ENCODE measurements at places on chromosomes 1 and 21.

- DNase-seq: peak; percentile 18
These were observed 21.3 kb upstream of the LDLRAP1 start for GRCh38 chr1:25522031-25522655.

- DNase-seq: no peak
These were observed 38.9 kb downstream of the EPRS1 start for GRCh38 chr1:220007438-220007837.

- no peak for DNase-seq
These were observed 2.2 kb downstream of the PALMD start for GRCh38 chr1:99648107-99648506.

DNA sequence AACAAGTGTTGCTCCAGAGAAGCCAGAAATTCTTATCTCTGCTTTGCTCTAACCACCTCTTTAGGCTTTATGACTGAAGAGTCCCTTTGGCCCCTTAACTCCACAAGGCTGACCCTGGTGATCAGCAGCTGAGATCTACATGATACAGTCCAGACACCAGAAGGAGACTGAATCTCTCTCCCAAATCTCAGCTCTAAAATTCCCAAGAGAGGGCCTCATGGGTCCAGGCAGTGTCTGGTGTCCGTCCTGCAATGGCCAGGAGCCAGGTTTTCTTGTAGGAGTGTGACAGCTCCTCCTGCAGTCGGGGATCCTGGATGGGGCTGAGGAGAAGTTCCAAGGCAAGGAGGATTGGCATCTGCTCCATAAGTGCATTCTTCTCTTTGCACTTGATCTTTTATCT lies 35.3 kb downstream of the L1TD1 start:
- DNase-seq: no peak

- DNase-seq: no peak
These were observed 16.3 kb upstream of the RPS8 start for GRCh38 chr1:44759077-44759476.

GRCh38 chr1:57061369-57061768 lies 95.6 kb upstream of the C8B start:
- no peak for DNase-seq

DNA sequence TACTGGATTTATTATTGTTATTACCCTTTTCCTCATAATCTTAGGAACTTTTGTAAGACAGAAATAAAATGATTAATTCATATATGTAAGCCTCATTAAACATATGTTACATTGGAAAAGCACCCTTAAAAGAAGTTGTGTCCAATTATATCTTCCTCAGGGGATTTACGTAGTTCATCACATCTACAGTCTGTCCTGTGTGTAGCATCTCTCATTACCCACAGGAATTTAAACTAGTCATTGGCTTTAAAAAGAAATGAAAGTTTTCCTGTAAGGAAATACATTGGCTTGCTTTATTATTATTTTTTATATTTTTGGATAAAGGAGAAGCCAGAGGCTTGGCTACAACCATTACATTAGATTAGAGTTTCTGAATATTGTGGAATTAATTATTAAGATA lies 56.1 kb downstream of the SWT1 start:
- no peak for DNase-seq

- DNase-seq: no peak
These were observed 19.4 kb downstream of the PEA15 start for GRCh38 chr1:160224606-160225005.

GRCh38 chr1:51515982-51516648 lies 3.0 kb downstream of the EPS15 start:
- DNase-seq: no peak

DNA sequence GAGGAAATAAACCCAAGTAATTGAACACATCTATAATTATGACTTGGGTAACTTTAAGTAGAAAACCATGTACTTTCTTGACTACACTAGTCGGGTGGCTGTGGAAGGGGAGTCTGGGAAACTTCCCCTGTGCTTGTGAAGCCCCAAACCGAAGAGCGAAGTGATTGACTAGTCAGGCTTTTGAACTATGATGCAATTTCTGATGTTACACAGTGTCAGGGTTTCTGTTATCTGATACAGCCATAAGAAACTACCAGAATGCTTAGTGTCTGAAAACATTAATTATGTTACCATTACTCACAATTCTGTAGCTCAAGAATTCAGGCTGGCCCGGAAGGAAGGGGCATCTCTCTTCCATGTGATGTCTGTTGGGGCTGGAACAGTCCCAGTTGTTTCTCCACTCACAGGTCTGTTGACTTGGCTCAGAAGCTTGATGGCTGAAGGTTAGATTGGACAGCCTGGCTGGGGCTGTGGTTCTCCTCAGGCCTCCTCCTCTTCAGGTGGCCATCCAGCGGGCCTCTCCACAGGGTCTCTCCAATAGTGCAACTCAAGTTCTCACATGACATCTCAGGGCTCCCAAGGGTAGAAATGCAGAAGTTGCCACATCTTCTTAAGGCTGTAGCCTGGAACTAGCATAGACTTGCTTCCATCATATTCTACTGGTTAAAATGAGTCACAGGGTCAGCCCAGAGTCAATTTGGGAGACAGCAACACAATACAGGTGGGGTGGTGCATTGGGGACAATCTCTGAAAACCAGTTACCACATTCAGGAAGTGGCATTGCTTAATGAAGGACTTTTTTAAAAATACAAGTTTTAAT lies 8.3 kb upstream of the C8B start:
- no peak for DNase-seq

- DNase-seq: peak; percentile 93
These were observed at the start of gene INKA2 for GRCh38 chr1:111739194-111739924. TSS of gene INKA2 (minus strand) at chr1:111739395. CDS start at chr1:111739242, 153 bp downstream.

GRCh38 chr1:64956010-64956640 lies 10.2 kb downstream of the JAK1 start:
- no peak for DNase-seq

GRCh38 chr1:196143602-196144342 lies 464.5 kb downstream of the KCNT2 start:
- DNase-seq: no peak

- no peak for DNase-seq
These were observed 40.2 kb downstream of the SMG7 start for GRCh38 chr1:183512450-183512849.

DNA sequence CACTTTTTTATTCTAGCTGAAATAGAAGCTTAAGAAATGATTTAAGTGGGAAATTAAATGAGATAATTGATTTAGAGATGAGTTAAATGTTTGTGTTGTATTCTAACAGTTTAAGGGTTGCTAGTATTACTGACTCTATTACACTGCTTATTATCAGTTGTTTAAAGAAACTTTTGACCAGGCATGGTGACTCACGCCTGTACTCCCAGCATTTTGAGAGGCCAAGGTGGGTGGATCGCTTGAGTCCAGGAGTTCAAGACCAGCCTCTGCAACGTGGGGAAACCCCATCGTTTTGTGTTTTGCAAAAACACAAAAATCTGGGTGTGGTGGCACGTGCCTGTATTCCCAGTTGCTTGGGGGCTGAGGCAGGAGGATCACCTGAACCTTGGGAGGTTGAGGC lies 14.2 kb downstream of the CLIC4 start:
- no peak for DNase-seq

DNA sequence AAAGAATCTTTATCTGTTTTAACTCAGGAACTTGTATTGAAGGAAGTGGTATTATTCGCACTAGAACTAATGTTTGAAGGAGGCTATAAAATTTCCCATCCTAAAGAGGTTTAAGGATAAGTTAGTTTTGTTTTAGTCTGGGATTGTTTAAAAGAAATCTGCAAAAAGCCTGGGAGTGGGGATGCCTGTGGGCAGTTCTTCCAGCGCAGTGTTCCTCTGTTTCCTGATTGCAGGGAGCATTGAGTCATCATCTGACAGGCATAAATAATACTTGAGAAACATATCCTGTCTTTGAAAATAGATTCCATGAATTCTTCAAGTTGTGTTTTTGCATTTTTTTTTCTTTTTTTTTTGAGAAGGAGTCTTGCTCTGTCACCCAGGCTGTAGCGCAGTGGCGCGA lies 350.8 kb upstream of the PTBP2 start:
- no peak for DNase-seq

GRCh38 chr1:230320804-230321203 lies 105.3 kb downstream of the PGBD5 start:
- DNase-seq: no peak

DNA sequence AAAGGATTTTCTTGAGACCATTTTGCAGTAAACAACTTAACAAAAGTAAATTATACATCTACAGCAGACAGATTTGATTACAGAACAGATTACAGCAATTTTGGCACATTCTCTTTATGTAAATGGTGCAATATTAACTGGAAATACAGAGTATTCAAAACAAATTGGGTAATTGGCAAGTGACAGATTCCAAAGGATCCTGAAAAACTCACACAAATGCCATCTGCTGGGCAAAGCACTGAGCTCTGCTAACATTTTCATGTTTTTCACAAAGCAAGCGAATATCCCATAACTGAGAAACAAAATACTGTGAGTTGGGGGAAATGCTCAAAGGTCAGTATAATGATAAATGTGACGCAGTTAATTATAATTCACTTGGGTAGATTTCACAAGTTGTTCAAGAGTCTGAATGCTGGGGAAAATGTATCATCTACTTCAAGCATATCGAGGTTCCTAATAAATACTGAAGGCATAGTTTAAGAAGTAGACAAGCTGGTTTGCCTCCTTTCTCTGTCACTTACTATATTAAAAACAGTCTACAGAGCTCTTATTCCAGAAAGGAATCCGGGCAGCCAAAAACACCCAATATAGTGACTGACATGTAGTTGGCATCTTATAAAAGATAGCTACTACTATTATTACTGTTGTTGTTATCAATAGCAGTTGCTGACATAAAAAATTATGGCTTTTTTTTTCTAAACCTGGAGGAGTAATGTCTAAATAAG lies 75.8 kb upstream of the SDC3 start:
- DNase-seq: peak; percentile 29

DNA sequence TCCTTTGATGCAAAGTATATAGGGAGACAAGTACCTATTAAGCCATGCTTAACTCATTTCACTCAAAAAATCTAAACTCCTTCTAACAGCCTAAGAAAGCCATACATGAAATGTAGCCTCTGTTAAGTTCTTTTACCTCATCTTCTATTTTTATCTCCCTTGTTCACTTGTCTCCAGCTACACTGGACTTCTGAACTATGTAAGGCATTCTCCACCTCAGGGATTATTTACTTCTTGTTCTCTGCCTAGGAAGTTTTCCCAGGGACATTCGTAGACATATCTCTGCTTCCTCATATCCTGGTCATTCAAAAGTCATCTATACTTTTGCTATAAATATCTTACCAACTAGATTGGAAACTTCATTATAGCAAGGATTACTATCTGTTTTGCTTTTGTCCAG lies 96.9 kb downstream of the COP1 start:
- no peak for DNase-seq

DNA sequence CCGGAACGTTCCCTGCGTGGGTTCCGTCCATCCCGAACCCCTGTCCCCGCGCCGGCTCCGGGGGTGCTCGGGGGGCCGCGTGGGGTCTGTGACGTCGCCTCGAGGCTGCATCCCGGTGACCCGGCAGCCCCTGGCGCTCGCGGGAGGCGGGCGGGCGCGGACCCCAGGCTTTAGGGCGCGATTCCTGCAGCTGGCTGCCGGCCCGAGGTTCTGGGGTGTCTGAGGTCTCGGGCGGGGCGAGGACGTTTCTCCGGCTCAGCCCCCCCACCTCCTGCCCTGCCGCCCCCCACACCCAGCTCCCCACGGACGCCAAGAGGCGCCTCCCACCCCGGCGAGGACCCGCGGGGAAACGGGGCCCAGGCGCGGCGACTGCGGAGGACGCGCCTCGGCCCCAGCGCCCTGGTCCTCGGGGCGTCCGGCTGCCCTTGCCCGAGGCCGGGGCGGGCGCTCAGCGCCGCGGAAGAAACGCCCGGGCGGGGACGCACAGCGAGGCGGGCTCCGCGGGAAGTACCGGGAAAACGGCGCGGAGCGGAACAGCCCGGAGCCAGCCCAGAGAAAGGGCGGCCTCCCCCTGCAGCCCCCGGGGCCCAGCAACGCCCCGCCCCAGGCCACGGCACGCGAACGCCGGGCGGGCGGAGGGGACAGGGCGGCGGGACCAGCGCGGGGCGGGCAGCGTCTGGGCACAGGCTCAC lies 1.3 kb upstream of the PCBP3 start:
- no peak for DNase-seq

- no peak for DNase-seq
These were observed 3.4 kb upstream of the TRIM11 start for GRCh38 chr1:228410015-228410414.

DNA sequence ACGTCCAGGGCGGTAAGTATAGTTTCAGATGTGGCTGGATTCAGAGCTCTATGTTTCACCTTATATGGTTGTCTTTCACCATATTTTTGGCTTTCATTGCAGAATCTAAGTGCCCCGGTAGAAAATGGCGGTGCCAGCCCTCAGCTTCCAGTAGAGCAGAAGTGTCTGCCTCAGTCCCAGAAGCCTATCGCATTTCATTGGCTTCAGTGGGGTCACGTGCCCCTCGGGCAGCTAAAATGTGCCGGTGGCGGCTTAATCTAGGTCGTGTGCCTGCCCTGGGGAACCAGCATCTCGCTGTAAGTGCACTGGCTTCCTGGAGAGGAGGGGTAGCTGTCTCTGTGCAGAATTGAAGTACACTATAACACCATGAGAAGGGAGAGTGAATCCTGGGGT lies 107.4 kb upstream of the MAGI3 start:
- no peak for DNase-seq

GRCh38 chr1:226123591-226124471 lies 61.3 kb downstream of the H3-3A start:
- DNase-seq: no peak

- no peak for DNase-seq
These were observed 1.8 kb downstream of the C2CD2 start for GRCh38 chr21:41951876-41952567.

DNA sequence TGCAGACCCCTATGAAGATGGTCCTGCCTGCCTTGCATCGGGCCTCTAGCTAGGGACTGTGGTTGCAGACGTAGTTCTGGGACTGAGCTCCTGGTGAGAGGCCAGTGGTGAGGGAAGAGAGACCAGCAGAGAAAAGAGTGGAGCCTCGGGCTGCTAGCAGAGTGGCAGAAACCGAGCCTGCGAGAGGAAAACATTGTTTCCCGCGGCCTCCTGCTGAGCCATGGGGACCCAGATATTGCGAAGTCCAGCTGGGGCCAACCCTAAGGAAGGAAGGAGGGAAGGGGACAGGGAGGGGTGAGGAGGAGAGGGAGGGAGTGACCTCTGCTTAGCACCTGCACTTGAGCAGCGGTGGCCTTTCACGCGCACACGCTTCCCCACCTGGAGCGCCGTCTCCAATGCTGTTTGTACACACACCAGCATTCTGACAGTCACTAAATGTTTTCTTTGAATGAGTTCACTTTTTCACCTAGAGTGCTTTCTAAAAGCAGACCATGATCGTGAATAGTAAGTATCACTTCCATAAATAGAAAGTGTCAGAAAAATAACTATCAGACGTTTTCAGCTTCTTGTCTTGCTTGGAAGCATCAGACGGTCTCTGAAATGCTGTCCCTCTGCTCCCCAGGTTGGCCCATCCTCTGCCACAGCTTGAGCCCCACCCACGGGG lies 2.5 kb upstream of the FNDC10 start:
- DNase-seq: no peak

DNA sequence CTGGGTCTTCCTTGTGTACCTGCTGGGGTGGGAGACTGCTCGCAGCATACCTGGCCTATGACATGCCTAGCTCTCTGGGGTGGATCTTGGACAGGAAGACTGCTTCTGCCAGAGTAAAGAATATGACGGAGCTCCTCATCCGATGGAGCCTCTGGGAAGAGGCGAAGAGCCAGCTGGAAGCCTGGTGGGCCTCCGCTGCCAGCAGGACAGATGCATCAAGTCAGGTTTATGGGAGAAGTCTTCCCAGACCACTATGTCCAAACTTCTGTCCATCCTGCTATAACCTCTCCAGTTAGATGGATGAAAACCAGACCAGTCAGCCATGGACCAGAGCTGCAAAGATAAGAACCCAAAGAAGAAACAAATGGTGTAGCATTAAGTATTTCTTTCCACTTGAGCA lies 27.7 kb upstream of the NGF start:
- DNase-seq: no peak

All from NCI-H1417 (cell line).